ENCODE measurements at places on chromosomes 5 and 9.

- no peak for DNase-seq
Observed at GRCh38 chr5:2740051-2740875, 11.2 kb downstream of the IRX2 start.

DNA sequence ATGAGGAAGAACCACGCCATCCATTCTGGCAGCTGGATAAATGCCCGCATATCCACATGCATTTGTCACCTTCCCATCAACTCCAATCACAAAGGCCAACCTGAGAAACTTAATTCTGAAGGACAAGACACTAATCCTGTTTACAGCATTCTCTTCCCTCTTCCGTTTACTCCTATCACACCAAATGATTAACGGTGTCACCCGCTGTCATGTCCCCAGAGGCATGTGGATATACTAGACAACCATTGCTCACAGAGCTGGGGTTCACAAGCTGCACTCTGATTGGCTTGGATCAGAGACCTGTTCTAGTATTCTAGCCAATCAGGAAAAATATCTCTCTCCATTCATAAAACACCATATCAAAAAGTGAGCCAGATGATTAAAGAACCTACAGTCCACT lies 3.6 kb downstream of the MACROH2A1 start:
- DNase-seq = no peak

DNA sequence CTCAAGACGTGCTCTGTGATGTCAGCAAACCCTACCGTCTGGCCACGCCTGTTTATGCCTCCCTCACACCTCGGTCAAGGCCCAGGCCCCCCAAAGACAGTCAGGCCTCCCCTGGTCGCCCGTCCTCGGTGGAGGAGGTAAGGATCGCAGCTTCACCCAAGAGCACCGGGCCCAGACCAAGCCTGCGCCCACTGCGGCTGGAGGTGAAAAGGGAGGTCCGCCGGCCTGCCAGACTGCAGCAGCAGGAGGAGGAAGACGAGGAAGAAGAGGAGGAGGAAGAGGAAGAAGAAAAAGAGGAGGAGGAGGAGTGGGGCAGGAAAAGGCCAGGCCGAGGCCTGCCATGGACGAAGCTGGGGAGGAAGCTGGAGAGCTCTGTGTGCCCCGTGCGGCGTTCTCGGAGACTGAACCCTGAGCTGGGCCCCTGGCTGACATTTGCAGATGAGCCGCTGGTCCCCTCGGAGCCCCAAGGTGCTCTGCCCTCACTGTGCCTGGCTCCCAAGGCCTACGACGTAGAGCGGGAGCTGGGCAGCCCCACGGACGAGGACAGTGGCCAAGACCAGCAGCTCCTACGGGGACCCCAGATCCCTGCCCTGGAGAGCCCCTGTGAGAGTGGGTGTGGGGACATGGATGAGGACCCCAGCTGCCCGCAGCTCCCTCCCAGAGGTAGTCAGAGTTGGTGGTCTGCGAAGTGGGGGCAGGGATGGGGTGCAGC lies 103.2 kb downstream of the PPARGC1B start:
- no peak for DNase-seq

DNA sequence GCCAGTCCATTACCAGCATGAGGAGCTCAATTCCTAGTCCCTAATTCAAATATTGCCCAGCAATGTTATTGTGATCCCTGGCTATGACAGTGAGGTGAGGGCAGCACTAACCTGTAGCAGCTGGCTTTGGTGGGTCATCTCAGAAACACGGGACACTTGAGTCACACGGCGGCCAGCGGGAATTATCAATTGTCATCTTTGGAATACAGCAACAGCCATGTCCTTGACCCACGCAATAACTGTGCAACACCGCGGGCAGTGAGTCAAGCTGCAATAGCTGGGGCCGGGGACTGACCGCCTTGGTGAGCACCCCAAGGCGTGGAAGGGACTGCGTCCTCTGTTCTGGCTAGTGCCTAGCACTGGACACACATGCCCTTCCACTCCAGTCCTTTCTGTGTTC lies 62.5 kb upstream of the ALDH1B1 start:
- DNase-seq = no peak

DNA sequence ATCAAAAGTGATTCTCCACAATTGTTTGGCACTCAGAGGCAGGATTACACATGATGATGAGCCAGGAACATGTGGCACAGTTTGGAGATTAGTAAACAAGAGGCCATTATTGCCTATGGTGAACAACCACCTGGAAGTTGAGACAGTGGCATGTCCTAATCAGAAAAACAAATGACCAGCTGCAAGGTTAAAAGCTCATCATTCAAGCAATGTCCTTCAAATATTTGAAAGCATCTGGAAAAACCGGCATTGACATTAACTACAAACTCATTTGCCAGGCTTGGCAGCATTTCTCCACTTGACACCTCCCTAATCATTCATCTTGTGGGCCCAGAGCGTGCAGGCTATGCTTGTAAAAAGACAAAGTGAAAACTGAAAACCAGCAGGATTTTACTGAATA lies 80.6 kb upstream of the MEGF10 start:
- no peak for DNase-seq

- DNase-seq = no peak
Observed at GRCh38 chr9:71145179-71145578, 23.8 kb upstream of the TRPM3 start.

DNA sequence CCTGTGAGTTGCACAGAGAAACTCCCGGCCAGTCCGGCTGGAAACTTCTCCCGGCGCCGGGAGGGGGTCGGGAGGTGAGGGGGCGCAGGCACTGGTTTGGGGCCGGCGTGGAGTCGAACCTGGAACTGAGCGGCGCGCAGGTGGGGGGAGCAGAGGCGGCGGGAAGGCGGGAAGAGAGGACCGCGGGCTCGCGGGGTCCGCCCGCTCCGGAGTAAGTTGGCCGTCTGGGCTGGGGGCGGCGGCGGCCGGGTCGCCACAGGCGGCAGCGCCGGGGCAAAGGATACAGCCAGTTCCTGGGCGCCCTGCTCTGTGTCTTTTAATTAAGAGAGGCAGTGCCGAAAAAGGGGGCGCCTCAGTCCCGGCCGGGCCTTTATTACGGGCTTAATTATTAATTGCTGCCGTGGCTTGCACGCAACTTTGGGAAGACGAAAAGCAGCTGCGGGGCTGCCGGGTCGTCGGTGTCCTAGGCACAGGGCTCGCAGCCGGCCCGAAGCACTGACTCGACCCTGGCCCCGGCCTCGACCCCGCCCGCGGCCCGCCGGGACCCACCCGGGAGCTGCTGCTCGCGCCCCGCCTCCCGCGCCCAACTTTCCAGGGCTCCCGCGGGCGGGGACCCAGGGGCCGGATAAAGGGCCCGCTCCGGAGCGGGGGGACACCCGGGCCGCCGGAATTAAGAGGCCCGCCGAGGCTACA lies 1.1 kb downstream of the NTNG2 start:
- no peak for DNase-seq

GRCh38 chr9:95845751-95846150 lies 29.7 kb upstream of the ERCC6L2 start:
- no peak for DNase-seq

DNA sequence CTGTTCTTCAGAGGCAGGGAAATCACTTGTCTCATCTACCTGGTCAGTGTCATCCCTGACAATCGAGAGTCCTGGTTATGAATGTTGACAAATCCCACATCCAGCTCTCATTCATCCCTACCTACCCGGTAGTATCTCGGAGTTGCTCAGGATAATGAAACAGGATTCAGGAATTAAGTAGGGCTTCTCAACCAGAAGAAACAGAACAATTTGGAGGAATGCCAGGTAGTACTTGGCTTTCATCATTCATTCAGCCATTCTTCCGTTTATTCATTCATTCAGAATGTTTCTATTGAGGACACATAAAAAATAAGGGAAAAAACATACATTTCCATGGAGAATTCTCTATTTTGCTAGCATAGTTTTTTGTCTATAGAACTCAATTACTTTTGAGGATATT lies 195.0 kb downstream of the ARHGEF28 start:
- no peak for DNase-seq

DNA sequence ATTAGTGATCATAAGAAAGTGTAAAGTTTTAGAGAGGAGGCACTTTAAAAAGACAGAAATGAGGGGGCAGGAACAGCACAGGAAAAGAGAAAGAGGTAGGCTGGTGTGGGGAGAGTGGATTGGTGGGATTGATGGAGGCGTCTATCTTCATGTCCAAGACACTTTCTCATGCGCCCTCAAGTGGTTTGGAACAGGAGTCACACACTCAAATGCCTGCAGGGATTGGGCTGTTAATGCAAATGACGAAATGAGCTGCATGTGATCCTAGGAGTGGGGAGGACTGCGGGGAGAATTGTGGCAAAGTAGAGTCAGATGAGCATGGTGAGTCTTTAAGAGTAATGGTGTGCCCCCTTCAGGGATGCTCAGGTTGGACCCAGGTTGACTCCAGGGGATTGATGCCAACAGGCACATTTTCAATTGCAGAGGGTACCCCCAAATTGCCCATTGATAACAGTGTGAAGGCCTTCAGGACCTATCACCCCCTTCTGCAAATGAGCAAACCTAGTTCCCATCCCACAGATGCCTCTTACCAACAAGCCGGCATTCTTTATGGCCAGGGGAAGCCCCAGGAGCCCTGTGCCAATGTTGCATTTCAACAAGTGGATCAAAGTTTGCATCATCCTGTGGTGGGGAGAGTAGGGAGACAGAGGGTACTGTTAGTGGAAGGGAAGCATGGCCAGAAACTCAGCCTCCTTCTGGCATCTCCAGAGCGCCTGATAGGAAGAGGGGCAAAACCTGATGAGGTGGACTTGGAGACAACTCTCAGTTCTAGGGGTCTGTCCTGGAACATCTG lies 5.3 kb downstream of the SLC36A3 start:
- DNase-seq = no peak

DNA sequence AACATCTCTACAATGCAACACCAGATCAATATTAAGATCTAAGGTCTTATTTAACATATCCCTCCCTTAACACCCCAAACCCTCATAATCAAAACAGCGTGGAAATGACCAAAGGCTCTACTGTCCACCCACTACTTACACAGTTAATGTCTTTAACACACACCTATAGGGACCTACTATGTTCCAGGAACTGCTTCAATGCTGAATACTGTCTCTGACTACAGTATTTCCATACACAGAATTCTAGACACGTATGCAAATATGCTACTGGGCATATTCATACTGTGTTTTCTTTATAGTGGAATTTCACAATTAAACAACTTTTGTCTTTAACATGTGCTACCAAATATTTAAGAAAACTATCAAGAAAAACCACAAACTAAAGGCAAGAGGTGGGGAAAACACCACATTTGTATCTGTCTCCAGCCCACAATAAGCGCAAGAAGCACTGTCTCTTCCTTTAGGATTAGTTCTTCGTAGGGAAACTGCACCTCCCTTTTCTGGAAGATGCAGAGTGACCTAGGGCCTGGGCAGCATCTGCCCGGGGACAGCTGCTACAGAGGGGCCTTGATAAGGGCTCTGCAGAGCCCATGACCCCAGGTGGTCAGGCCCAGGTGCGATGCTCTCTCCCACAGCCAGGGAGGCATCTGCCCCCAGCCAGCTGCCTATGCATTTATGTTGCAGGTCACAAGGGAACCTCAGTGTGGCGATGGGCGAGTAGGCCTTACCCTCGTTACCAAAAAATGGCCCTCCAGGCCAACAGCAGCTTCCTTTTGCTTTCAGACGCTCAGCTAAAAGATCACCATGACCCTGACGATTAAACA lies 55.2 kb downstream of the PSMB7 start:
- DNase-seq = no peak

DNA sequence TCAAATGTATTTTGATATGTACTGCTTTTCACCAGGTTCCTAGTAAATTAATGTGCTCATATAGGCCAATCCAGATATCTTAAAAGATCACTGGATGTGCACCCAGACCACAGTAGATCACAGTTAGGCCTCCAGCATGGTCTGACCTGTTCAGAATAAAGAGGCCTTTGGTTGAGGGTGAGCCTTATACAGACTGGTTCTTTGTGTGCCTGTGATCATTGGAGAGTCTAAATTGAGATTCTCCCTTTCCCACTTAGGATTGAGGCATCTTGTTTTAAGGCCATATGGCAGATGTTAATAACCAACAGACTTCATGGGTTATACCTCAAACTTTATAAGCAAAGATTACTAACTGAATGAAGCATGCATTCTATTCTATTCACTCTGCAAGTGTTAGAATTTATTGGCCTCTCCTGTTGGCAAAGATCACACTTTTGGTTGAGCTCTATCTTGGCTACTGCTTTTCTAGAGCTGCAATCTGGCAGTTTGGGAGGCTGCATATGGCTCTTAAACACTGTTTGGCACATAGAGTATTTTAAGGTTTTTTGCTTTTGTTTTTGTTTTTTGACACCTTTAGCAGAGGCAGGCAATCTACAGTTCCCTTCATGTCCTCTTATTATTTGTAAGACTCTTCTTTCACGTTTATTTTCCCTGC lies 8.5 kb downstream of the CHSY3 start:
- DNase-seq = no peak

DNA sequence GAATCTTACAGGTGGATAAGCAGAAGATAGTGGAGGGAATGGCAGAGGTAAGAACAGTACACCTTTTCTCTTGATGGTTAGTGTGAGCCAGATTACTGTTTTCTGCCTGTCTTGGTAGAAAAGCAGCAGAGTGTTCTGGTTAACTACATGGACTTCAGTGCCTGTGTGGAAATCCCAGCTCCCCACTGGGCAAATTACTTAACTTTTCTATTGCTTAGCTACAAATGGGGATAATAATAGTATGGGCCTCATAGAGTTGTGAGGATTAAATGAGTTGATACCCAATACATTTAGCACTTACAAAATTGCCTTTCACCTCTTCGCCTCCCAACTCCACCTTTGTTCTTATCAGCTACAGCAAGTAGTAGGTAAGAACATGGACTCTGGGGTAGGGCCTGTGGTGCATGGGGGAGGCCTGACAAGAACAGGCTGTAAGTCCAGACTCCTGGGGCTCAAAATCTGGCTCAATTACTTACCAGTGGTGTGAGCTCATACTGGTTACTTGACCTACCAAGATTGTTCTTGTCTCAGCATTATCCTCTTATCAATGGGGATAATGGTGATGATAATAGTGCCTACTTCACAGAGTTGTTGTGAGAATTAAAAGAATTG lies 125.1 kb downstream of the LIFR start:
- no peak for DNase-seq

- no peak for DNase-seq
Observed at GRCh38 chr9:104872656-104873488, 55.1 kb downstream of the ABCA1 start.

GRCh38 chr5:7392693-7393024 lies 3.3 kb upstream of the ADCY2 start:
- no peak for DNase-seq

DNA sequence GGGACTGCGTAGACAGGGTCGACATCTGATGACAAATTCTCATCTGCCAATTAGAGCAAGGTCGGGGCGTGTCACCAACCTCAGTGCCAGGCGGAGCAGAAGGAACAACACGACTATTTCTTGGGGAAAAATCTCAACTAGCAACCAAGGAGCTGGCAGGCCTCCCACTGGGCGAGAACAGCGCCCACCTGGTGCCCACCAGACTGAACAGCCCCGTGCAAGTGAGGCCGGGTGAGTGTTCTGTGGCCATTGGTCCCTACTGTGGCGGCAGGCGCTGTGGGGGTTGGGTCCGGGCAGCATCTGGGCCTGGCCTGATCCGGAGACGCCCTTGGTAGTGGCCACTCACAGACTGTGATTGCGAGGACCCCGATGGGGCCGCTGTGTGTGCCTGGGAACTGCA lies 11.5 kb downstream of the NOTCH1 start:
- no peak for DNase-seq
